NCI-H187 (cell line): ENCODE measurements at places on chromosomes 1 and 21.

GRCh38 chr1:109191377-109191776 is 22.3 kb upstream of the SARS1 start:
- DNase-seq = no peak

- no peak for DNase-seq
Measured at GRCh38 chr1:222109836-222110235, 367.9 kb upstream of the DUSP10 start.

DNA sequence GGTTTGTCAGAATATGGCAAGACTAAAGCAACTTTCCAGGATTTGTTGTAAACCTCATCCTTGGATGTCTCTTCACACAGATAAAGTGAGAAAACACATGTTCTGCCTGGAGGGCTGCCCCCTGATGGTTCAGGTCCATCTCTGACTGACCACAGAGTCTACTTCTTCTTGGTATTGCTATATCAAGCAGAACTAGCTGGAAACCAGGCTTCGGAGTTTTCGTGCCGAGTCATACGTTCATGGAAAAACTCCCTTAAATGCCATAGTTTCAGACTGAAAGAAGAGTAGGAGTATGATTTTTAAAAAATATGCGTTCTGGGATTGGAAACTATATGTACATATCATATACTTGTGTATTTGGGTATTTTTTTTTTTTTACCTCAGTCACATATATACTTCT is 5.8 kb downstream of the OR10T2 start:
- DNase-seq = no peak

- DNase-seq = no peak
Measured at GRCh38 chr1:111980686-111981085, 8.8 kb downstream of the KCND3 start.

GRCh38 chr1:70685300-70686286 is 274.5 kb downstream of the CTH start:
- DNase-seq = no peak

DNA sequence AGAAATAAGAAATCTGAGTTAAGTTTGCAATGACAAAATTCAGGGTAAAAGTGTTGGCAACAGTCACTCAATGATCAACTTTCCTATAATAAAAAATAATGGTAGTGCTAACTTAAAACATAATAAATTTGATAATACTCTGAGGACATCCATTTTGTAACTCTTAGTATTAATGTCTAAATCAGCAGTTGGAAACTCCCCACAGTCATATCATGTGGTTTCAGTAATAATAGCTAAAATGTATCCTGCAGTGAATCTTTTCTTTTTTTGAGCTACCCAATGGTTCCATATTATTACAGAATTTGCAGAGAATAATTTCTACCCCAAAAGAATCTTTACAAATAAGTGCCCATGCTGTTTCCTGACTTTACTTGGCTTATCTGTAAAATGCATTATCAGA is 286.7 kb downstream of the PTPRC start:
- DNase-seq = no peak

- no peak for DNase-seq
Measured at GRCh38 chr21:45096217-45096616, 21.8 kb downstream of the ADARB1 start.

- DNase-seq = no peak
Measured at GRCh38 chr1:37629008-37629407, 5.7 kb downstream of the RSPO1 start.

- no peak for DNase-seq
Measured at GRCh38 chr1:94044290-94044790, 76.6 kb downstream of the ABCA4 start.

GRCh38 chr1:186059311-186059710 is 315.7 kb downstream of the TPR start:
- DNase-seq = no peak

GRCh38 chr1:80565406-80565805 is 1235.3 kb upstream of the ADGRL2 start:
- DNase-seq = no peak

- DNase-seq = no peak
Measured at GRCh38 chr1:187641463-187641862, 812.7 kb downstream of the PLA2G4A start.

DNA sequence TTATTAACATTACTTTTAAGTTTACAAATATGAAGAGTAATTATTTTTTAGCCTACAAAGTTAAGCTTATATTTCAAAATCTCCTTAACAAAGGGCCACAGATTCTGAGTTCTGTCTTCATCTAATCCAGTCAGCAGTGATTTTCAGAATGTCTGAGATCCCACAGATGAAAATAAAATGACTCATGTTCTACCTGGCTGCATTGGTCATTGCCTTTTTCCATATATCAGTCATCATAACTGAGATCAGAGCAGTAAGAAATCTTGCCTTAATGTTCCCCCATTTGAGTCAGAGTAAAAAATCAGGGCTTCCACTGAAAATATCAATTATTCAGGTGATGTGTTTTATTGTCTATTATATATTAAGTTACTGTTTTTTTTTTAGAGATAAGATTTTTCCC is 416.1 kb downstream of the MRPL39 start:
- DNase-seq = no peak

DNA sequence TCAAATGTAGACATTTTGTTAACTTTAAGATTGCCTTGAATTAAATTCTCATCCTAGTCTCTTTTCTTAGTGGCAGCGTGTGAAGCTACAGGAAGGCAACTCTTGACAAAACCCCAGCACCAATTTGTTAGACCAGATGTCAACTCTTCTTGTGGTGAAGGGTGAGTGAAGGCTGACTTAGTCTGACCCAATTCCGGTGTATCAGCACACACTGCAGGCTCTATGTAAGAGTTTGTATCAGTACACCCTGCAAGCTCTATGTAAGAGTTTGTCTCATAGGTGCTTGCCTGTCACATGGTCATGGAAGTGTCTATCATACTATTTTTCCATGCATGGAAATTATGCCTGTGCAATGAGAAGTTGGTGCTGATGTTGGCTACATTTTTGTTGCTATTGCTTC is 16.8 kb downstream of the CR2 start:
- no peak for DNase-seq

DNA sequence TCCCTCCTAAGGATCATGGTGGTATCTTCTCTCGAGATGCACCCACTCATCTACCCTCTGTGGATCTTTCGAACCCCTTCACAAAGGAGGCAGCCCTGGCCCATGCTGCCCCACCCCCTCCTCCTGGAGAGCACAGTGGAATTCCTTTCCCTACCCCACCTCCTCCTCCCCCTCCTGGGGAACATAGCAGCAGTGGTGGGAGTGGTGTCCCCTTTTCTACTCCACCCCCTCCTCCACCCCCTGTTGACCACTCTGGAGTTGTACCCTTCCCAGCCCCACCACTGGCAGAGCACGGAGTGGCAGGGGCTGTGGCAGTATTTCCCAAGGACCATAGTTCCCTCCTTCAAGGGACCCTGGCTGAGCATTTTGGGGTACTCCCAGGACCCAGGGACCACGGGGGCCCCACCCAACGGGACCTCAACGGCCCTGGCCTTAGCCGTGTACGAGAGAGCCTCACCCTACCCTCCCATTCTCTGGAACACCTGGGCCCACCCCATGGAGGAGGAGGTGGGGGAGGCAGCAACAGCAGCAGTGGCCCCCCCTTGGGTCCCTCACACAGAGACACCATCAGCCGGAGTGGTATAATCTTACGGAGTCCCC is 14.5 kb upstream of the TARS2 start:
- DNase-seq = no peak

- no peak for DNase-seq
Measured at GRCh38 chr1:86846164-86846647, 67.7 kb downstream of the SELENOF start.

GRCh38 chr1:17630048-17630830 is 90.7 kb downstream of the ARHGEF10L start:
- no peak for DNase-seq

- no peak for DNase-seq
Measured at GRCh38 chr1:174165471-174166137, 6.3 kb downstream of the RABGAP1L start.

DNA sequence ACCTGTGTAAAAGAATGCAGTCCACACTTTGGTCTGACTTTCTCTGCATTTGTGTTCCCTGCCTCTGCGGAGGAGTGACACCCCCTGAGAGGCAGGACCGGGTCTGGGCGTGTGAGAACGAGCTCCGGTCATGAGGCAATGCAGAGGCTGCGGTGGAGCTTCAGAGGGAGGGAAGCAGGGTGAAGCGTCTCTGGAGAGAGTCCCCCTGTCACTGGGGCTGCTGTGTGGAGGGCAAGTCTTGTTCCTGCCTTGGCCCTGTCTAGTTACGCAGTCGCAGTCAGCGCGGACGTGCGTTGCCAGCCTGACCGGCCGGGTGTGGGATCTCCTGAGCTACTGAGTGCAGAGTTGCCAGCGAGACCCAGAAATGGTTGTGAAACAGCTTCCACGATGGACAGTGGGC is 48.5 kb downstream of the BACE2 start:
- no peak for DNase-seq

- DNase-seq = no peak
Measured at GRCh38 chr1:195591917-195592672, 1016.1 kb downstream of the KCNT2 start.

GRCh38 chr1:115255154-115255553 is 82.9 kb downstream of the NGF start:
- no peak for DNase-seq
